ENCODE measurements at places on chromosomes 13 and 19. TPM values are rescaled to one million over a fixed set of nuclear protein-coding genes. Genes with fewer than 3 reads are reported as not detected.

DNA sequence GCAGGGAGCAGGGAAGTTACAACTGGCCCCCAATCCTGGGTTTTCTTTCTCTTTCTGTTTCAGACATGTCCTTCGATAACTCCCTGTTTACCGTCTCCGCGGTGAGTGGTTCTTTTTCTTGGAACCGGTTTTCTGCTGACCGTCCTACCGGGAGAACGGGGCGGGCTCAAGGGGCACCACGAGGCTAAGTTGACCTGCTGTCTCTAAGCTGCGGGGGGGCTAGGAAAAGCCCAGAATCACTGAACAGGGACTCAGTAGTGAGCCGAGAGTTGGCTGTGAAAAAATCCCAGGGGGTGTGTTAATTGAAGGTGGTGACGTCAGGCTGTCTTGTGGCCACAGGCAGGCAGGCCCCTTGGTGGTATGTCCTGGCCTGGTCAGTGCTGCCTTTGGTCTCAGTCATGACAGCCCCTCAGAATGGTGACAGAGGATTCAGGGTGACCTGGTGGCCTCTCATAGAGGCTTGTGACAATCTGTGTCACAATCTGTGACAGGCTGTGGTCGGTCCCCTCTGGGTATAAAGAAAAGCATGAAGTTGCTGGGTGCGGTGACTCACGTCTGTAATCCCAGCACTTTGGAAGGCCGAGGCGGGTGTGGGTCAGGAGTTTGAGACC is 8.1 kb upstream of the CARM1 start:
- DNase-seq: no peak

GRCh38 chr19:8304841-8305621 is 3.1 kb downstream of the CD320 start:
- DNase-seq: peak; percentile 32

- DNase-seq: no peak
Measured at GRCh38 chr19:33953592-33953991, 156.9 kb downstream of the KCTD15 start.

MYO9B gene
- total RNA-seq: 82.2 TPM

METTL21C gene
- not detected for total RNA-seq

Data from left colon (tissue), 2 donors.